ENCODE measurements at places on chromosomes 6 and 20.

DNA sequence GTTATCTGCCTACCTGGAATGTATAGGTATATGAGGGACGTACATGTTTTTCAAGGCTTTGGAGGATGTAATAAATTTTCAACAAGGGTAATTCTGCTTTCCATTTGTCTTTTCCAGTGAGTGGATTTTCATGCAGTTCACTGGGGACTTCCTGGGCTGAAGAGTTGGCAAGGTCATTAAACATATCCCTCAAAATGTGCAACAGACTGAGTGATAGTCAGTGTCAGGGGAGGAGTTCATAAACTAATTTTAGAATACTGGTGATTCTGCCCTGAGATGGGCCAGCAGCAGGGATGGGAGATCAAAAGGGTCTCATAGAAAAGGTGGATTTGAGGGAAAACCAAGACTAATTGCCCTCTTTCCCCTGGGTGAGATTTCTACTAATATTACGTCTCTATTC is 122.3 kb upstream of the CLDN20 start:
- DNase-seq: no peak

GRCh38 chr20:16321291-16321690 is 252.0 kb downstream of the KIF16B start:
- DNase-seq: no peak

GRCh38 chr6:130355572-130355971 is 10.2 kb upstream of the TMEM200A start:
- no peak for DNase-seq

- DNase-seq: no peak
Observed at GRCh38 chr6:42870145-42870936, 9.1 kb upstream of the RPL7L1 start.

DNA sequence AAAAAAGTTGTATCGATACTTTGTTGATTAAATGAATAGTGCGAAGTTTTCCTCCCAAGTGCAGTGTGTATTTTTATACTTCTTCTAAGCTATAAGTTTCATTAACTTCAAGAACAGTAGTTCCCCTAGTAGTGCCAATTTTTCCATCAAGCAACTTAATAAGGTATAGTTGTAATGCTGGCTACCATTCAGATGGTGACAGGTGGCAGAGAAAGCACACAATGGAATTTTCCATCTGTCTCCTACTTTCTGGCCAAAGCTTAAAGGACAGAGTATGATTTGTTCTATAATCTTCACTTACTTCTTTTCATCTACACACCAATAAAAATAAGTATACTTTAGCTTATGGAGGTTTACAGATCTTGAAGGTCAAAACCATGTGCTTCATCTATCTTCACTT is 431.1 kb downstream of the NKAIN2 start:
- no peak for DNase-seq

Measured in occipital lobe (tissue), 3 donors.